GM12878 (cell line): ENCODE measurements at places on chromosomes 12 and 14.

DNA sequence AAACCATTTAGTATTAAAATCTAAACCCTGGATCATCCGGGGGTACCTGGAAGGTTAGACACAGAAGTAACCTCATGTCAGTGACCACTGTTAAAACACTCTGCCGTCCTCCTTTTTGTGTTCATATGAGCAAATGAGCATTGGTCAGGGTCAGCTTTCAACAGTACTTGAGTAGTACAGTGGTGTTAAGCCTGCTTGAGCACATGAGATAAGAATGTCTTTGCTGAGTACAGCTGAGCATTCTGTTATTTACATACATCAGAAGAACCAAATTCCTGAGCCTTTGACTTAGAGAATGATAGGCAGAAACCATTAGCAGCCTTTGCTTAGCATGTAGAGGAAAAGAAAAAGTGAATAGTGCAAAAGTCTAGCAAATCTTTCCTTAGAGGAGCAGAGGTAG, 38.6 kb upstream of the LRTM2 start:
- DNase-seq, result no peak

- DNase-seq, result no peak
These were observed 52.1 kb upstream of the DCD start for GRCh38 chr12:54700301-54700700.

DNA sequence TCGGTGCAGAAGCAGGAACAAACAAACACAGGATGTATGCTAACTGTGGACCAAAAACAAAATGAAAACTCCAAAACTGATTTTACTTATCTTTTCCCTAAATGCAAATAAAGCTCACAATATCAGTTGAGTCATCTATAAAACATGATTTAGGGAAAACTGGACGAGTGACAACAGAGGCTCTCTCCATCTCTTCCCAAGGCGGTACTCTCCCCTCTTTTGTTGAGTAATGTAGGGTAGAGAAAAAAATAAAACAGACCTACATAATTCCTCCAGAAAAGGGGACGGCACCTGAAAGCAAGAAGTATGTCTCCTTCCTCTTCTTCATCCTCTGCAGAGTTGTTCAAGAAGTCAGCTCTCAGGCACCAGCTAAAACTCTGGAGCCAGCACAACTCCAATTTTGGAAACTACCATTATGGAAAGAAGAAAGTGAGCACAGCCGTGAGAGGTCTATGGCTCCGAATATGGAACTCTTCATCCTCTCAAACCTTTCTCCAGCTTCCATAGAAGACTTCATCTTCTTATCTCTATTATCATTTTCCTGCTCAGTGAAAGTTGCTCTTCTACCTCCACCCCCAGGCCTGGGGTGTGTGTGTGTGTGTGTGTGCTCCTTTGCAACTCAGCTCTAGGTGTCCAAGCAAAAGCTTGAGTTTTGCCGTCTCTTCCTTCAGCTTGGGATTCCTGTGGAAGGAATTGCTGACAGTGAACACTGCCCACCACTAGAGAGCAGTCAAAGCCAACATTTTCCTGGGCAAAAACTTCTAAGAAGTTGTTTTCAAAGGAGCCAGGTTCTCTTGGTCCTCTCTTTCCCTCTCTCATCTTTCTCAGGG, 155.4 kb downstream of the DIO2 start:
- DNase-seq, result no peak

- no peak for DNase-seq
These were observed 46.6 kb downstream of the KIF26A start for GRCh38 chr14:104184911-104185499.

DNA sequence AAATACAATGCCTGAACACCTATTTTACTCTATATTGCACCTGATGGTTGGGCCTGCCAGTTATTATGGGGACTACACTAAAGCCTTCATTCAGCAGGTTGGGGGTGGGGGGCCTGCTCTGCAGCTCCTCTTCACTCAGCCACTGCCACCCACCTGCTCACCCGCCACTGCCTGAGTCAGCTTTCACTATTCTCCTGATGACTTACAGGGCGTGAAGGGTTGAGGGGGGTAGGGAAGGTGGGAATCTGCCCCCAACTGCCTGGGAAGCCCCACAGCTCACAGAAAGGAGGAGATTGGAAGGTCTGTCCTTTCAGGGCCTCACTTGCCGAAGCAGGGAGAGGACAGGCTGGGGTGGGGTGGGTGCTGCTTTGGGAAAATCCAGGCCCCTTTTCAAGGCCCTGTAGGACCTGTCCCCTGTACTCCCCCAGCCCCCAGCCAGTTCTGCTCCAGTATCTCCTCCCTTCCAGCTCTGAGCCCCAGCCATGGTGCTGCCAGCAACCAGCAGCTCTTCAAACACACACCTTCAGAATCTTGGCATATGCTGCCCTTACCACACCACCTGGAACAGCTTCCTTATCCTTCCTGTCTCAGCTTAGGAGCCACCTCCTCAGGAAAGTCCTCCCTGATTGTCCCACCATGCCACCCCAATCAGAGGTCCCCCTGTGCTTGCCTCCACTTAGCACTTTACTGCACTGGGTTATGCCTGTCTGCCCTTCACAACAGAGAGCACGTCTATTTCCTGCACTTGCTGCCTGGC, 33.1 kb downstream of the IRF2BPL start:
- DNase-seq, result no peak

GRCh38 chr12:41365653-41366171, 177.6 kb downstream of the PDZRN4 start:
- DNase-seq, result no peak

- no peak for DNase-seq
These were observed 105.4 kb downstream of the PAPLN start for GRCh38 chr14:73342670-73343069.
